ENCODE measurements at places on chromosomes 5 and 9. TPM values are rescaled to one million over a fixed set of nuclear protein-coding genes. Genes with fewer than 3 reads are reported as not detected.

DNA sequence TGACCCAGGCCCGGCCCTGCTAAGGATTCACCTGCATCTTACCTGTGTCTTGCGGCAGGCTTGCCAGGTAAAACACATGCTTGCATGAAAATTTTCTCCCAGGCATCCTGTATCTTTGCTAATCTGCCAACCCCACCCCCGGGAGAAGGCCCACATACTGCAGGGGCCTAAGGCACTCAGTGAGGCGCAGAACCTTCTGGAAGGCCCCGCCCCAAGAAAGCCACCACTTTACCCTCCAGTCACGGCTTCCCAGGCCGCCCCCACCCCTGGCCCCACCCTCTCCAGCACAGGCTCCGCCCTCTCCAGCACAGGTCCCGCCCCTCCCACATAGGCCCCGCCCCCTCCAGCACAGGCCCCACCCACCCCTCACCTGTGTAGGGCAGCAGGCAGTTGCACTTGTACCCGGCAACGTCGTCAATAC is 29.8 kb upstream of the SEC16A start:
- peak; percentile 18 for DNase-seq
- no peaks in the 10 kb centered on the region for H3K27me3 ChIP-seq
- H3K27ac ChIP-seq, result no peak overlapping the region
- no peaks in the 10 kb centered on the region for H3K4me1 ChIP-seq
- no peak overlapping the region for H3K4me3 ChIP-seq

- no peak overlapping the region for H3K4me3 ChIP-seq
- H3K27ac ChIP-seq, result no peak overlapping the region
- H3K27me3 ChIP-seq, result peaks cover 32% of the 10 kb centered on the region
- no peaks in the 10 kb centered on the region for H3K4me1 ChIP-seq
- no peak for DNase-seq
Observed at GRCh38 chr9:124108216-124108615, 96.6 kb downstream of the LHX2 start.

DNA sequence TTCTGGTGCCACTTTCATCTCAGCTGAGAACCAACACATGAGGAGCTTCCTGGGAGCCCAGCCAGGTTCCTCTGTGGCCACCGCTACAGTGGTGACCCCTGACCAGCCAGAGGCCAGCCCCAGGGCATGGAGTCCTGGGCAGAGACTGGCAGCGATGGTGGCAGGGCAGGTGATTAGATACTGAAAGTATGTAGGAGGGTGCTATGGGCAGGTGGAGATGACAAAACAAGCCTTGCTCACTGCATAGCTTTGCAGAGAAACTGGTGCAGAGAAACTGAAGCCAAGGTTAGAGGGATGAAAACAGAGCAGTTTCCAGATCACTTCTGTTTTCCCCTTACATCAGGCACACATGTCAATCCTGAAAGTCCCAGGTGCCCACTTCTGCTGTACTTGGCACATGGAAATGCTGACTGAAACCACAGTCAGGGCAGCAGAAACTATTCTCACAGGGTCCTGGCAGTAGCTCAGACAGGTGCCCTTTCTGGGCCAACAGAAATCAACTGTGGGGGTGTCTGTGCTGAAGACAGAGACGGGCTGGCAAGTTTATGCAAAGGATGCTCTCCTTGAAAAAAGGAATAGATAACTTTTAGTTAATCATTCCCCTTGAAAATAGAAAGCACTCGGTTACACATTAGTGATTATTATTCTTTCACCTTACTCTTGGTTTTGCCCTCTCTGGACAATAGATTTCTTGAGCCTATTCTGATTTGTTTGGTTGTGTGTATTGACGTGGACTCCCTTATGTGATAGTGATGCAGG is 90.3 kb downstream of the ANKRD55 start:
- H3K27me3 ChIP-seq, result no peaks in the 10 kb centered on the region
- H3K36me3 ChIP-seq, result no peaks in the 10 kb centered on the region
- H3K4me1 ChIP-seq, result peaks cover 23% of the 10 kb centered on the region
- no peak for DNase-seq

DNA sequence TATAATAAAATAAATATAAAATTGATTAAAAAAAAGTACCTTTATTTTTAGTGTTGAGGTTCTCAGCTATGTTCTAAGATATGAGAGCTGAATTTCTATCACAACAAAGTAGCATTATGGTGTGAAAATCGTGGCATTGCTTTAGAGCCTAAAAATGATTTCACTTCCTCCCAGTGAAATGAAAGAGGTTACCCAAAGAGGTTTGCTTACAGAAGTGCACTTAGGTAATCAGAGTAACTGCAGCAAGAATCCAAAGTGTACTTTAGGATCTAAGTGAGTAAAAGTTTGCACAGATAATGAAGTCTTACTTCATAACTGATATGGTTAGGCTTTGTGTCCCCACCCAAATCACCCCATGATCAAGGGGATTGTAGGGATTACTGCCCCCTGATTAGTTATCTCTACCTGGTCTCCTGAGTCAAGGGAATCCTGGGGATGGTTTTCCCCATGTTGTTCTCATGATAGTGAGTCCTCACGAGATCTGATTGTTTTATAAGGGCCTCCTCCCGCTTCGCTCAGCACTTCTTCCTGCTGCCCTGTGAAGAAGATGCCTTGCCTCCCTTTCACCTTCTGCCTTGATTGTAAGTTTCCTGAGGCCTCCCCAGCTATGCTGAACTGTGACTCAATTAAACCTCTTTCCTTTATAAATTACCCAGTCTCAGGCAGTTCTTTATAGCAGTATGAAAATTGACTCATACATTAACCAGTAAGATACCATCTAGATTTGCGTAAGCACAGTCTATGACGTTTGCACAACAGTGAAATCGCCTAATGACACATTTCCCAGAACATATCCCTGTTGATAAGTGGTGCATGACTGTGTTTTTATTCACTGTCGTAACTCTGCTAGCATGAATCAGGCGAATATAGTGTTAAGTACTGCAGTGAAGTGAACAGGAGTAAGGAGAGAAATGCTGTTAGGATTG is 40.3 kb upstream of the LRRC70 start:
- peaks cover 5% of the 10 kb centered on the region for H3K36me3 ChIP-seq
- no peak for DNase-seq
- H3K27me3 ChIP-seq, result no peaks in the 10 kb centered on the region

DNA sequence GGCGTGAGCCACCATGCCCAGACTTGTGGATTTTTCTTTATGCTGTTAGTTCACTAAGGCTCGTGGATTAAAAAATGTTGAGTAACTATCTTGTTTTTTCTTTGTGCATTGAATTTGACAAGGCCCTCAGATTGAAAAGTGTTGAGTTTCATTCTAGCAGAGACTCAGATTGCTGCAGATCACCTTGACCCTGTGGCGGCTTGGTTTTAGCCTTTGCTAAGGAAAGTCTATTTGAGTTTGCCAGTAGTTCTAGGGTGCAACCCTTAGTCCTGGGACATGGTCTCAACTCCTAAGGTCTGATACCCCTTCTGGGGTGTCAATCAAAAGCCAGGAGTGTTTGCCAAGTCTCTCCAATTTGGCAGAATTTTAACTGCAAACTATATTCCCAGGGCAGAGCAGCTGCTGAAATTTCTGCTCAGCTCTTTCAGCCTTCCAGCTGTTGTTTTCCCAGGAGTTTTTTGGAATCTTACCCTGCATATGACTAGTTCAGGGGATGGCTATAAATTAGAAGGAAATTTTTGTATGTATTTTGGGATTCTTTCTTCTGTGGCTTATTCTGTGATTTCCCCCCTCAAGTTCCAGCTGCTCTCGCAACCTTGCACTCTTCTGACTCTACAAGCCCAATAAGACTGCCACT is 84.3 kb upstream of the HAND1 start:
- no peaks in the 10 kb centered on the region for H3K36me3 ChIP-seq
- H3K27me3 ChIP-seq, result no peaks in the 10 kb centered on the region
- no peak overlapping the region for H3K4me3 ChIP-seq
- H3K27ac ChIP-seq, result no peak overlapping the region

GRCh38 chr9:113501129-113501686 is 37.7 kb downstream of the RGS3 start:
- H3K27me3 ChIP-seq, result no peaks in the 10 kb centered on the region
- H3K36me3 ChIP-seq, result no peaks in the 10 kb centered on the region
- no peak overlapping the region for H3K27ac ChIP-seq
- no peak for DNase-seq

DNA sequence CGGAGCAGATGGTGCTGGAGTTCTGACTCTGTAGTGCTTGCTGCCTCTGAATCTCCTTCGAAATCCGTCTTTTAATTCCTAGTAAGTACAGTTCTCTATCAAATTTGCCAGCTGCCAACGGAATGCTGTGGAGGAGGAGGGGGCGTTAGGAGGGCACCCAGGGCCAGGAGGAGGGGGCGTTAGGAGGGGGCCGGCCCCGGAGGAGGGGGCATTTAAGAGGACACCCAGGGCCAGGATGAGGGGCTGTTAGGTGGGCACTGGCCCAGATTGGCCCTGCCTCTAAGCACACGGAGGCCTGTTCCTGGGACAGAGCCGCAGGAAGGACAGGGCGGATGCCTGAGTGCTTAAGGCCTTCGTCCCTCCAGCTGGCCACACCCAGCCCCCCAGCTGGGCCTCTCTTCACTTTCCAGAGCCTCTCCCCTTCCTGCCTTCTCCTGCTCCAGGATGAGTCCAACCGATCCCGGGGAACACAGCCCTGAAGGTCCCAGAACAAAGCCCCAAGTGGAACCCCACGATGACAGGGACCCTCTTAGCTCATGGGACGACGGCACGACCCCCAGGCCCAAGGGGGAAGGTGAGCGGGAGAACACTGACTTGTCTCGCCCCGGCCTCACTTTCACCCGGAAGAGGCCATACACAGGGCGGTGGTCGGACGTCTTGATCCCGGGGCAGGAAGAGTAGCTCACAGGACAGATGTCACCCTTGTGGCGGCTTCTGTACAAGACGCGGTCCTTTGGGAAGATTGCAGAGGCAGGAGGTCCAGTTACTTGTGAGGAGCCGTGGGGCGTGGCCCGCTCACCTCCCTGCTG is 9.8 kb downstream of the INPP5E start:
- no peak overlapping the region for H3K27ac ChIP-seq
- no peaks in the 10 kb centered on the region for H3K27me3 ChIP-seq
- DNase-seq, result no peak
- H3K4me3 ChIP-seq, result no peak overlapping the region
- peaks cover 29% of the 10 kb centered on the region for H3K36me3 ChIP-seq
- no peaks in the 10 kb centered on the region for H3K4me1 ChIP-seq

DNA sequence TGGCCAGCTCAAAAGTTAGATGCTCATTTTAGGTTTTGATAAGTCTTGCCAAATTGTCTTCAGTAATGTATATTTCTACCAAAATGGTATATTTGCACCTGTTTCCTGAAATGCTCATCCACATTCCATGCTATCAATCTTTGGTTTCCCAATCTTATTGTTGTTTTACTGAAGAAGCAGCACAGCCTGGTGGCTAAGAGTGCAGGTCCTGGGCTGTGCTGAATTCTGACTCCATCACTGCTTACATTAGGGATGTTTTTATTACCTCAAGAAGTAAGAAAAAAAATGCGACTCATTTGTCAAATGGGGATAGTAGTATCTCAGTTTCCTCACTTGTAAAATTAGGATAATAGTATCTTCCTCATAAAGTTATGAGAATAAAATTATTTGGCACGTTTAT is 13.6 kb upstream of the S100Z start:
- H3K4me3 ChIP-seq, result no peak overlapping the region
- H3K36me3 ChIP-seq, result no peaks in the 10 kb centered on the region
- no peaks in the 10 kb centered on the region for H3K4me1 ChIP-seq
- DNase-seq, result no peak
- no peak overlapping the region for H3K27ac ChIP-seq

DNA sequence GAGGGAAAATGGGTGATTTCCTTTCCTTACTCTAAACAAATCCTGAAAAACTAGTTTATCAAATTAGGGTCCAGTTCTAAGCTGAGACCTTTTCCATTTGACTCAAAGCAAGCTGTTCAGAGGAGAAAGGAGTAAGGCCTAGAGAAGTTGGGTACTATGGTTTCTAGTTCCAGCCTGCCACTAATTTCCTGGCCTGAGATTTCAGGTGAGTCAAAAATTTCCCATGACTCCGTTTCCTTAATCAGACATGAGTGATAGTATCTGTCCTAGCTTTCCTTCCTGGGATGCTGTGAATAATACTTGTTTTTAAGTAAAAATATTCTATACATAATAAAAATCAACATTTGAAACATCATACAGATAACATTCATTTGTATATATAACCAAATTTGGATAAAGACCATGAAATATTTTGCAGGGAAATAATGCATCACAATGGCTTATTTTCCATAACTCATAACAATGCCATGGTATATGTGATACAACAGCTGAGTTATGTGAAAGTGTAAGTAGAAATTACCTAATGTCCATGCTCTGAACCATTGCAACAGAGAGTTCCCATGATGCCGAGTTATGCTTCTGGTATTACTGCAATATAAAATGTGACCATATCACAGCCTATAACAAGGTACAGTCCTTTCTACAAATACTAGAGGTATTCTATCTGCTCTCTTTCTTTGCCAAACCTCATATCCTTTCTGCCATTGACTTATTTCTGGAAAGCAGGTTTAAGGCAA is 142.7 kb downstream of the MLLT3 start:
- H3K4me3 ChIP-seq, result no peak overlapping the region
- no peak for DNase-seq
- no peaks in the 10 kb centered on the region for H3K36me3 ChIP-seq
- H3K27ac ChIP-seq, result no peak overlapping the region

GRCh38 chr5:140075371-140075770 is 32.3 kb upstream of the NRG2 start:
- H3K4me1 ChIP-seq, result no peaks in the 10 kb centered on the region
- DNase-seq, result no peak
- H3K27me3 ChIP-seq, result peaks cover 4% of the 10 kb centered on the region
- H3K36me3 ChIP-seq, result no peaks in the 10 kb centered on the region
- H3K27ac ChIP-seq, result no peak overlapping the region
- H3K4me3 ChIP-seq, result no peak overlapping the region

SLC2A6 gene
- 3.6 TPM for total RNA-seq

MYOT gene
- not detected for total RNA-seq

NME5 gene
- total RNA-seq, result not detected

C5orf58 gene
- not detected for total RNA-seq
